Mammary epithelial cell (primary cell): ENCODE measurements at places on chromosomes 2 and 18.

- DNase-seq, result no peak
Observed at GRCh38 chr2:85949280-85949679, 60.5 kb upstream of the ST3GAL5 start.

DNA sequence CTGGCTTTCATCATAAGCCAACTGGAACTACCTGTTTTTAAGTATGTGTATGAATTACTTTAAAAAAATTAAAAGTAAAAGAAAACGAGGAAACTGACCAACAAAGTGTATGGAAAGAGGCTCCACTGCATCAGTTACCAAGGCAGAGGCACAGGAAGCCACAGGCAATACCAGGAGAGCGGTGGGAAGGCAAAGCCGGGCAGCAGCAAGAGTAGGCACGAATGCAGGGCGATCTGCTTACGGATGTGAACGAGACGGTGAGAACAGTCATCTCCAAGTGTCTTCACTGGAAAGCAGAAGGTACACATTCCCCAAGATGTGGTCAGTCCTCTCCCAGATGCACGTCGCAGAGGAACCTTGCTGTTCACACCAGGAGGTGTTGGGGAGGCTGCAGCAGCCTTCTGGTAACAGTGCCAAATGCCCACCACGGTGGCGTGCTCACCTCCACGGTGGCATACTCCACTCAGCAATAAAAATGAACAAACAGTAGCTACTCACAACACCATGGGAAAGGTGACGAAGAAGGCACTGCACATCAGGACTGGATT, 43.1 kb downstream of the HS6ST1 start:
- no peak for DNase-seq

DNA sequence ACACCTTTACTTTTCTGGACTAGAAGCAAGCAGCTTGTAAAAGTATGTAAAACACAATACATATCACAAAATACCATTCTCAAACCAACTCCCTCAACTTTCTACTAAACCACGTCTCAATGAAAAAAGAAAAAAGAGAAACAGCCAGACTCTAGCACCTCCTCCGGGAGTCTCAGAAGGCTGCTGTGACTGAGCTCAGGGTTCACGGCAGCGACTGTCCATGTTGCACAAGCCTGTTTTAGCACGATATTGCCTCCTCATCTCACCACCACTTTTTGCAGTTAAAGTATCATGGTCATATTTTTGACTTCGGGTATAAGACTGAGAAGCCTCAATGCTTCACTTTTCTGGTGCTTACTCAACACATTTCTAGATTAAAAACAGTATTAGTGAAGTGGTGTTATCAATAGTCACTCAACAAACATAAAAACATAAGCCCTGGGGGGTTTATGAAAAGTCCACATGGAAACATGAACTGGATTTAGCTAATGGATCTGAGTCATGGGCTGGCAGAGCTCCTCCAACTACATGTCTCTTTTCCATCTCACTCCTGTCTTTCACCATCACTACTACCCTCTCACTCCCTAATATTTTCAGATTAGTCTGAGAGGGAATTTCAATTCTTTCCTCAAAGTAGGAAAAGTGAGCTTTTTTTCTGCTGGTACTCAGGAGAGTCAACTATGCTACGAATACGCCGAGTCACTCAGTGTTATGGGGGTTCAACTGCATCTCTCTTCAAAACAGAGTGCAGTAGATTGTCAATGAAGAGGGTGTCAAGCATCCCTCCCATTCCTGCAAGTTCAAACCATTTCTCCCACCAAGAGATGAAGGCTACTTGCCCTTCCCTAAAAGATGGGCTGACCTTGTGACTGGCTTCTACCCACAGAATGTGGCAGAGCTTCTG, 113.7 kb downstream of the OSR1 start:
- DNase-seq, result no peak

GRCh38 chr2:225137971-225138370, 95.7 kb upstream of the DOCK10 start:
- peak; percentile 38 for DNase-seq

DNA sequence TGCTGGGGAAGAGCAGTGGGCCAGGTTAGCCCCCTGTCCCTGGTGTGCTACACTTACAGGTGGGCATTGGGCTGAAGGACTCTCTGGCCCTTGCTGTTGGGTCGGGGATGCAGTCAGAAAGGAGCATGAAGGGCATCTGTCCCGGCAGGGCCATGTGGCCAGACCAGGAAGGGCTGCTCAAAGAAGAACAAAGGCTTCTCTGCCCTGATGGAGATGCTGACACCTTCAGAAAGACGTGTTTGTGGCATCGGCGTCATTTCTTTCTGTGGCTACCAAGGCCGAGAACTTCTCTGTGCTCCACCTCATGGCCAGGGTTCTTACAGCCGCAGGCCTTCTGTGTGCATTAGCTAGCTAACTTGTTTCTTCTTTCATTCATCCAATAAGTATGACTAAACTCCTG, 239.1 kb downstream of the FAM210A start:
- no peak for DNase-seq
